ENCODE measurements at places on chromosomes 12 and 14. TPM values are rescaled to one million over a fixed set of nuclear protein-coding genes. Genes with fewer than 3 reads are reported as not detected.

DNA sequence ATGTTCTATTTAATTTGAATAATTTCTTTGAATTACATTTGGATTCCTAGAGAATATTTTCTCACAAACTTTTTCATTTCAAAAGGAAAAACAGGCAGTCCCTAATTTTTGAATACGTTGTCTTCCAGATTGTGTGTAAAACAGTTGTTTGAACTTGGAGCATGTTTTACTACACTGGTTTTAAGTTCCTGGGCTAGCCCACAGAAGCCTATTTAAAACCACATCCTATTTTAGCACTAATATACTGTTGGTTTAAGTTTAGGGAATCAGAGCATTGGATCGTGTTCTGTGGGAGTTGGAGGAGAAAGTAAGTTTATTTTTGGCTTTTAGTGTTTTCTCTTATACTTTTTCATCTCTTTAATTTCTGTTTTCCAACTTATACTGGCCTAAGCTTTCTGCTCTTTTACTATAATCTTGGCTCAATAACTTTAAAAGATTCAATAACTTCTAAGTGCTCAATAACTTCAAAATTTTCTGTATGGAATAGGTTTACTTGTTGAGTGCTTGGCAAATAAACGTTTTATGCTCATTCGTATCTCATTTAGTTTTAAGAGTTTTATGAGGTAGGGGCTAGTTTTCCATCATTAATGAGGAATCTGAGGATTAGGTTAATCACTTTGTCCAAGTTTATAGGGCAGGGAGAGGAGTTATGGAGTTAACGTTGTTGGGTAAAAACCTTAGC lies 14.9 kb downstream of the LEMD3 start:
- no peak for DNase-seq

GRCh38 chr14:92884410-92884809 lies 38.5 kb upstream of the CHGA start:
- no peak for DNase-seq

DNA sequence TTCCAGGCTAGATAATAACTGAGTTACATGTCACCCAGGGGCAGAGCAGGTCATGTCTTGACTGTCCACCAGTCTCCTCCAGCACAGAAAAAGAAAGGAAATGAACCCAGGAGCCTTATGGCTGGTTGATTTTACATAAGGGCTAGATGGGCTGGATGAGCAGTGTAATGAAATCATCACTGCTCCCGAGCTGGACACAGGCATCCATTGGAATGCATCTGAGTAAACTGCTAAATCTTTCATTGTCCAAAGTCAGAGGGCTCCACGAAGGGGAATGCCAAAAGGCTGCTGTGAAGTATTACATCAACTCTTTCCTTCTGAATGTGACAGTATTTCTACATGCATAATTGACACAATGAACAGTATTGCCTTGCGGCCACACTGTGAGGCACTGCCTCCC lies 30.1 kb upstream of the TSPAN11 start:
- DNase-seq, result no peak

GRCh38 chr12:102601621-102602020 lies 121.3 kb upstream of the IGF1 start:
- no peak for DNase-seq

DNA sequence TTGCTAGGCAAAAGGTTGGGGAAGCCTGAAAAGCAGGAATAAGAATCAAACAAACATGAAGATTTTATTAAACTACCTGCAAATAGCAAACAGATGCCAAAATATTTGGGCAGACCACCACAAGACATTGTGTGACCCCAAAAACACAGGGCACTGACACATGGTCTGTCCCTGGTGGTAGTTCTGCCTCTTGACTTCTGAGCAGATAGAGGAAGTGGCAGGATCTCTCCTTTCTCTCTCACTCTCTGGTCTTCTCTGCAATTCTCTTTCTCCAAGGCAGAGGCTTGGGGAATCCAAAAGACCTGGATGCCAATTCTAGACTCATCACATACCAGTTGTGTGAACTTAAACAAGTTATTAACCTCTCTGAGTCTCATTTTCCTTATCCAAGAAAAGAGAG lies 4.3 kb upstream of the PTGDR start:
- DNase-seq, result no peak

- no peak for DNase-seq
These were observed 204.4 kb downstream of the FOXN3 start for GRCh38 chr14:89212386-89213235.

GRCh38 chr14:56422703-56423213 lies 156.8 kb upstream of the TMEM260 start:
- DNase-seq, result peak; percentile 76

DNA sequence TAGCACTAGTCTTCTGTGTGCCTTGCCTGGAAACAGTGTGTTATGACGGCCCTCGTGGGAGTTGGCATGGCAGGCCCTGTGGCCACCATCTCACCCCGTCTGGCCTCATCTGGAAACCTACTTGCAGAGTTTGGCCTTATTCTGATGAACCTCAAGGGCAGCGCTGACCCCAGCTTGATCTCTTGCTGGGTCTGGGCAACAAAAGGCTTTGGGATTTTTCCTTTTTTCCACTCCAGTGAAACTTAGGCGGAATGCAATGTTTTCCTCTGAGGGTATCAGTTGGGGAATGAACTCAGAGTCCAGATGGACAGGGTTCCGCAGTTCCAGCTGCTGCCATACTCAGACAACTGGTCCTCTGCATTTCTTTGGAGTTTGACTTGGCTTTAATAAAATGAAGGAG lies 15.9 kb downstream of the CACNA1C start:
- DNase-seq, result no peak

GRCh38 chr12:78865516-78865915 lies 942 bp downstream of the SYT1 start:
- DNase-seq, result no peak

DNA sequence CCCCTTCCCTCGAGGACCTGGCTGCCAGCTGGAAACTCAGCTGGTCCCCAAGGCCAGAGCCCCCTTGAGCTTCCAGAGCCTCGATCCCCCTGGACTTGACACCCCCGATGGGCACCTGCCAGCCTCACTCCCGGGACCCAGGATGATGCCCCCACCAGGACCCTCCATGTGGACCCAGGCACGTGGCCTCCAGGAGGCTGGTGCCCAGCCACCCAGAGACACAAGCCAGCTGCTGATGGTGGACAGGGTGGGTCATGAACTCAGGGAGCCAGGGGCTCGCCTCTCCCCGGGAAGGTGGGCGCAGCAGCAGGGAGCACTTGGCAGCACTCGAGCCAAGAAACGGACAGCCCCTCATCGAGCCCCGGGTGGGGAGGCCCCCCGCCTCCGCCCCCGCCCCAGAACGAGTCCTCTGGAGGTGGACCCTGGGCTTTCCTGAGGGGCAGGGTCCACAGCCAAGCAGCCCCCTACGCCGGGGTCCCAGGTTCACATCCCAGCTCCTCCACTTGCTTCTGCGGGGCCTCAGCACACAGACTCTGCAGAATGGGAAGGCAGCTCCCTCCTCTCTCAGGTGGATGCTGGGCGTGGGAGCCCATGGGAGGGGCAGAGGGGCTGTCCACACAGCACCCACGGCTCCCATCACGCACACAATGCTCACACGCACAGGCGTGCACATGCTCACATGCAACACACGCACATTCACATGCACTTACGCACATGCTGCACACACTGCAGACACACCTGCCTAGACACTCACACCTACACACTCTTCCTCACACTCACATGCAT lies 12.1 kb downstream of the C14orf180 start:
- no peak for DNase-seq

DNA sequence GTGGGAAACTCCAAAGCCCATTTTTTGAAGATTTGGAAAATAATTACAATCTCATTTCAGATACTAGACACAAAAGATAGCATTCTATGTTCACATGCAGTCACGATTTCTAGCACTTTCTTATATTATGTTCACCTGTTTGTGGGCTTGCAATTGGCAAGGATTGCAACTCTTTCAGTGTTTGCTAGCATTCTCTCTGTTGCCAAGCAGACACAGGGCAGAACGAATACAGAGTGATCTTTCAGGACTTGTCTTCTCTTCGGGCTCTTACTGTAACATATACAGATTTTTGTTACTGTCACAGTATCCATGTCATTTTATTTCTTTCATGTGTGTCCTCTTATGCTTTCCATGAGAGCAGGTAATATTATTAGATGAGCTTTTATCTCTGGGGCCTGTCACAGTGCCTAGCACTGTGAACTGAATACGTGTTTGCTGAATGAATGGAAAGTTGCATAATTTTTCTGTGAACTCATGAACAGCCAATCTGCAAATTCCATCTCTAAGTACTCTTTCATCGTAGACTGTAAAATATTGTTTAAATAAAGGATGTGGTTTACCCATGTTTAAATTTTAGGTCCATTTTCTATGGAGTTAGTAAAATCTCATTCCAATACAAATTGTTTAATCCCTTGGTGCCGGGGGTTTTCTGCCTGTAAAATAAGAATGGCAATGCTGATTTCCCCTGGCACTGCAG lies 105.1 kb downstream of the BMP4 start:
- no peak for DNase-seq

GRCh38 chr12:79690142-79690637 lies 574 bp downstream of the PAWR start:
- DNase-seq, result no peak

- peak; percentile 23 for DNase-seq
These were observed 15.3 kb downstream of the TCHP start for GRCh38 chr12:109915171-109916040.

DNA sequence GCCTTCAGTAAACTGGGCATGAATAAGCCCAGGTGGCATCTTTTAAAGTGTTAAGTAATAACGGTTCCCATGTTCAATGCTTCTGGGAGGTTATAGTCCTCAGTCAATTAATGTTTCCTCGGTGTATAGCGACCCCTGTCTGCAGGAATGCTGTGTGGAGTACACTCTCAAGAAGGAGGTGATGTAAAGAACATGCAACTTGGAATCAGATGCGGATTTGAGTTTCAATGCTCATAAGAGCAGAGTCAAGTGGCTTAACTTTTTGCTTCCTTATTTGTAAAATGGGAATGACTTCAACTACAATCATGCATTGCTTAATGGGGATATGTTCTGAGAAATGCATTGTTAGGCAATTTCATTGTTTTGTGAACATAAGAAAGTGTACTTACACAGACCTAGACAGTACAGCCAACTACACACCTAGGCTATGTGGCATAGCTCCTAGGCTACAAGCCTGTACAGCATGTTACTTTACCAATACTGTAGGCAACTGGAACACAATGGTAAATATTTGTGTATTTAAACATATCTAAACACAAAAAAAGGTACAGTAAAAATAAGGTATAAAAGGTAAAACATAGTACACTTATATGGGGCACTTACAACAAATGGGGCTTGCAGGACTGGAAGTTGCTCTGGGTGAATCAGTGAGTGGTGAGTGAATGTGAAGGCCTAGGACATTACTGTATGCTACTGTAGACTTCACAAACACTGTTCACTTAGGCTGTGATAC lies 6.7 kb upstream of the MRPS35 start:
- DNase-seq, result peak; percentile 30

- DNase-seq, result no peak
These were observed 12.1 kb downstream of the C14orf93 start for GRCh38 chr14:22997676-22998323.

DNA sequence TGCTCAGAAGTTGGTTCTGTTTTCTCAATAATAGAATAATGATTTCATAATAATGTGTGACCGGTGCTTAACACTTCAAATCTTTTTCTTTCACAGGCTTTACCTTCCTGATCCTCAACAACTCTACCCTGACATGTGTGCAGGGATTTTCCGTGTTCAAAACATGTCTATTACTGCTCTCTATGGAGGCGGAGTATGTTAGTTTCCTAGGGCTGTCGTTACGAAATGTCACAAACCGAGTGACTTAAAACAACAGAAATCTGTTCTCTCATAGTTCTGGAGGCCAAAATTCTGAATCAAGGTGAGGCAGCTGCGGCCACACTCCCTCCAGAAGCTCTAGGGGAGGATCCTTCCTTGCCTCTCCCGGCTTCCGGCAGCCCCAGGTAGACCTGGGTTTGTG lies 186.2 kb upstream of the VASH1 start:
- DNase-seq, result no peak

DNA sequence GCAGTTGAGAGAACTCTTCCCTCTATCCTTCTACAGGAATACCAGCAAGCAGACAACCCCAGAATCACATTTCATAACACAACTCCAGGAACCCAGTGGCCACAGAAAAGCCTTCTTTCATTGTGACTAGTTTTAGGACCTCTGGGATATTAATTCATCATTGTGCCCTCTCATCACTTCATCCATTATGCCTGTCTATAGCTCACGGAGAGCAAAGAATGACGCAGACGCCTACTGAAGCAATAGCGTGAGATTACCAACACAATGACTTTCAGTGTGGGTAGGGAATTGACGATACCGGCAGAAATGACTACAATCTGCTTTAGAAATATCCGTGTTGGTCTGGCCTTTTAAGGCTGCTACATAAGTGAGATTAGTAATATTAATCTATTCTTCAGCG lies 158.1 kb upstream of the FOXG1 start:
- no peak for DNase-seq

C12orf54 gene
- not detected for total RNA-seq

NOPCHAP1 gene
- total RNA-seq, result 9.8 TPM

GALNT16 gene
- total RNA-seq, result 20.6 TPM

SLCO1B3 gene
- not detected for total RNA-seq

IL22 gene
- total RNA-seq, result not detected

ENTPD5 gene
- total RNA-seq, result 25.0 TPM

PTHLH gene
- total RNA-seq, result 2.9 TPM

IKZF4 gene
- total RNA-seq, result 2.9 TPM

KLRC2 gene
- 2.1 TPM for total RNA-seq

ALDH1L2 gene
- total RNA-seq, result 6.7 TPM

FAM222A gene
- 1.3 TPM for total RNA-seq

All from breast epithelium (tissue), 4 donors.